ENCODE measurements at places on chromosomes 16 and 17.

GRCh38 chr16:2913603-2914002, 1.9 kb downstream of the FLYWCH1 start:
- DNase-seq, result no peak

GRCh38 chr16:48949636-48950035, 332.0 kb downstream of the CBLN1 start:
- no peak for DNase-seq

GRCh38 chr16:89924925-89925307, 1.8 kb downstream of the TUBB3 start:
- DNase-seq, result no peak

DNA sequence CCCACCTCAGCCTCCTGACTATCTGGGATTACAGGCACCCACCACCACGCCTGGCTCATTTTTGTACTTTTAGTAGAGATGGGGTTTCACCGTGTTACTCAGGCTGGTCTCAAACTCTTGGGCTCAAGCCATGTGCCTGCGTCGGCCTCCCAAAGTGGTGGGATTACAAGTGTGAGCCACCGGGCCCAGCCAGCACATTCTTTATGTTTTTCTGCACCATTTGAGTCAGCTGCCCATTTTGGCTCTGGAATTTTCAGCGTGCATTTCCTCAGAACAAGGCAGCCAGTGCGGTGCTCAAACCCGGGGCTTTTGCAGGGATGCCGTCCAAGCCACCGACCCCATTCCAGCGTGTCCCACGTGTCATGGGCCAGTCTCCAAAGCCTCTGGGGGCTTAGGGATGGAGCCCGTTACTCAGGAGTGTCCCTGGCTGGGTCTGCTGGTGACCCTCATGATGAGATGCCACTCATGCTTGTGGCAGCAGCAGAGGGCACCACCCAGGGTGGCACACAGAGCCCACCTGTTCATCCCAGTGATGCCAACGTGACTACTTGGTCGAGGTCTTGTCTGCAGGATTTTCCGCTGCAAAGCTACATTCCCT, 3.7 kb upstream of the RAB40C start:
- DNase-seq, result no peak

GRCh38 chr16:10242916-10243315, 60.7 kb upstream of the GRIN2A start:
- no peak for DNase-seq

GRCh38 chr17:33981711-33982601, 273.1 kb upstream of the CCL2 start:
- no peak for DNase-seq

- no peak for DNase-seq
Observed at GRCh38 chr17:3626831-3627768, 8.9 kb downstream of the SHPK start.

- no peak for DNase-seq
Observed at GRCh38 chr17:38713456-38714075, 8.5 kb downstream of the MLLT6 start.

DNA sequence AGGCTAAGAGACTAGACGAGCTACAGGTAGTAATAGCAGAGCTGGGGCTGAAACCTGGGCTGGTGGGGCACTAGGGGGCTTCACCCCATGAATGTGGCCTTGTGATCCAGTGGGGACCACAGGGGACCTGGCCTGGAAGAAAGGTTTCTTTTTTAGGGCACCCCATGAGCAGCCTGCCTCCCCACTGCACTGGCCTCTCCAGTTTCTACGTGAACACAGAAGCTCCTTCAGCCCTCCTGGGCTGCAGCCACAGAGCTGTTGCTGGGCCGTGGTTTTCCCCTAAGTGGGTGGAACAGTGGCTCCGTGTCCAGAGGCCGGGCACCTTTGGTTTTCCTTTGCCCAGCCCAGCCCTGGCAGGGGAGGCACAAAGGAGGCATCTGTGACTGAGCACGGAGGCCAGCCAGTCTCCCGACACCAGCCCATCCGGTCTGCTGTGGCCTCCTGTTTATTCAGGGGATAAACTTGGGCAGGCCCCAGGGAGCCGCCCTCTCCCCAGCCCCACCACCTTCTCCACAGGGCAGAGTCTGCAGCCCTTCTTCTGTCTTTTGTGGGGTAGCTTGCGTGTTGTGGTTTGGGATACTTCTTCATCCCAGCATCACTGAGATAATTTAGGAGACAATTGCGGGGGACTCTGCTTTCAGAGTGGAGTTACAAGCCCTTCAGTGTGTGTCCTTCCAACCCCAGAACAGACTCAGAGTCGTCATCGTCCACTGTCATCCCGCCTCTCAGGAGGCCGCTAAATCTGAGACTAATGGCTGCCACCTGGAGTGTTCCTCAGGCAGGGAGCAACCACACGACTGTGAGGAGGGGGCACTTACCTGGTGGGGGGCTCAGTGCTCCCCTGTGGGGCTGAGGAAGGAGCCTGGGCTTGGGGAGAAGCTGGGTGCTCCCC, 85.3 kb downstream of the RAB11FIP4 start:
- no peak for DNase-seq

- no peak for DNase-seq
Observed at GRCh38 chr16:7597677-7598076, 265.0 kb downstream of the RBFOX1 start.

GRCh38 chr17:7951143-7951792, 19.3 kb downstream of the CNTROB start:
- DNase-seq, result peak; percentile 16

- no peak for DNase-seq
Observed at GRCh38 chr16:14199624-14200023, 128.5 kb downstream of the MRTFB start.

DNA sequence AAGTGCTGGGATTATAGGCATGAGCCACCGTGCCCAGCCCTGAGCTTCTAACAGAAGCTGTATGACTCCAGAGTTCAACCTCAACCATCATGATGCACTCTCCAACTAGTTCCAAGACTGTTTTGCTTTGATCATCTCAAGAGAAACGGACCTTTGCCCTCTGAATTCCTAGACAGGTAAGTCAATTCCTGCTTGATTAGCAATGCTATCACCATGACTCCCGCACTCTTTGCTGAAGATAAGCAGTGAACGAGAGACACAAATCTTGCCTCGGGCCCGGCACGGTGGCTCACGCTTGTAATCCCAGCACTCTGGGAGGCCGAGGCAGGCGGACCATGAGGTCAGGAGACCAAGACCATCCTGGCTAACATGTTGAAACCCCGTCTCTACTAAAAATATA, 22.2 kb downstream of the ANKFY1 start:
- DNase-seq, result no peak

- no peak for DNase-seq
Observed at GRCh38 chr17:16313139-16314090, 39.9 kb downstream of the CENPV start.

GRCh38 chr17:7843536-7844291, 9.7 kb downstream of the KDM6B start:
- peak; percentile 96 for DNase-seq

DNA sequence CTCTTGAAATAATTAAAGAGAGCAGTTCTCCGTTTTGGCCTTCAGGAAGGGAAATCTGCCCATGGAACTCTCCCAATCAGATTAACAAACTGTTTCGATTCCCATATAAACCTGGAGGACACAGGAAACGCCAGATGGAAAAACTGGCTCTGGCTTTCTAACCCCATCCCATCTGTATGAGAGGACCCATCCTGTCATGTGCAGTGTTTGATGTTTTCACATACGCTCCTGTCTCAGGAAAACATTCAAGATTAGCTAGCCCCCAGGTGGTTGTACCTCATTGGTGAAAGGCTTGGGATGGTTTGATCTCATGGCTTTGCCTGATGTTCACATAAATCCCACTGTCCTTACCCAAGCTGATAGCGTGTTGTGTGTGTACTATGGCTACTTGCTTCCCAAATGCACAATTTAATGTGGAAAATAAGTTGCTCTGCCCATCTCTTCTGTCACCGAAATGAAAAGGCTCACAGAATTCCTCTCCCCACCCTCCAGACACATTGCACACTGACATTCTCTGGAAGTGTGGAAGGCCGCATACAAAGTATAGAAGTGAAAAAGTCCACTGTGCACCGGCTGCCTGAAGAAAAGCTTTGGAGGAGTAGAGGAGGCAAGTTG, 18.2 kb upstream of the ERN1 start:
- DNase-seq, result no peak

GRCh38 chr16:5060073-5060641, 5.6 kb downstream of the C16orf89 start:
- no peak for DNase-seq

GRCh38 chr17:28828294-28829040, 14.1 kb downstream of the FAM222B start:
- DNase-seq, result no peak

- no peak for DNase-seq
Observed at GRCh38 chr16:13425836-13426235, 494.1 kb upstream of the ERCC4 start.

- DNase-seq, result no peak
Observed at GRCh38 chr16:9447699-9448098, 356.3 kb downstream of the HAPSTR1 start.

DNA sequence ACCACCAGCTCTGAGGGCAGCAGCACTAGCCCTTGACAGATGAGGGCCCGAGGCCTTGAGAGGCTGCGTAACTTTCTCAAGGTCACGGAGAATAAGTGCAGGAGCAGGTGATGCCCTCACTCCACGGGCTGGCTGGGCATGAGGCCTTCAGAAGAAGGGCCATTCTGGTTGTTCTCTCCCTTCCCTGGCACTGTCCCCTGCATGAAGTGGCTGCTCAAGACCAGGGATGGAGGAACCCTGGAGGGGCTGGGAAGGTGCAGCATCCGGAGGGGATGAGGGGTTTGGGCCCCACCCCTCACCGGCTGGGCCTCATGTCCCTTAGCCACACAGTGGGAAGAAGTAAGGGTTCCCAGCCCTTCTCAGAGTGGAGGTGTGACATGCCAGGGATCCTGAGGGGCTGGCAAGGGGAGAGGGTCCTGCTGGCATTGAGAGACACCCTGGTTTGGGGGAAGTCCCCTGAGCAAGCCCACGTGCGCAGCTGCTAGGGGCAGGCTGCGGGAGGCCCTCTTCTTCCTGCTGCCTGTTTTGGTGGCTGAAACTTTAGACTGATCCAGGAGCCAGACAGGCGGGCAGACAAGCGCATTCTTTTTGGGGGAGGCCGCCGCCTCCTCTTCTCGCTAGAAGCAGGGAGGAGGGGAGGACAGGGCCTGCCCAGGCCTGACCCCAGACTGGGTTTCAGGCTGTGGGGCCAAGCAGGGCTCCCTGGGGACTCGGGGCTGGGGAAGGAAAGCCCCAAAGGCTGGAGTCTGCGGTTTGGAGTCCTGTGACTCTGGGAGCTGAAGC, 74.0 kb downstream of the N4BP1 start:
- DNase-seq, result no peak
